ENCODE measurements at places on chromosomes 4 and X.
A peak's percentile ranks its signal among the peaks of the same experiment; 100 is the strongest.

DNA sequence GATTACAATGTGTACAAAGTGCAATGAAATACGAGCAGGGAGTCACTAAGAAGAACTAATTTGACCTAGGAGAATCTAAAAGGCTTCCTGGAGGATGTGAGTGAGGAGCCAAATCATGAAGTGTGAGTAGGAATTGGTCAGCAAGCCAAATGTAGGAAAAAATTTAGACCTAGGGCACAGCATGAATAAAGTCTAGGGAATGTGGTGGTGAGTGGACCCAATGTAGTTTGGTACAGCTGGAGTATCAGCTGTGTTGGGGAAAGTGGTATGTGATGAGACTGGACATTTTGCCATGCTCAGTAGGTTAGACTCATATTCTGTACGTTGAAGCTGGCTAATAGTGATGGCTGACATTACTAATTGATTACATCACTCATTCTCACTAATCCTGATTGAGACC is 191.0 kb downstream of the AFF2 start:
- ATAC-seq: no peak

- ATAC-seq: peak; percentile 80
Measured at GRCh38 chrX:68754406-68754805, 74.4 kb upstream of the EFNB1 start.

DNA sequence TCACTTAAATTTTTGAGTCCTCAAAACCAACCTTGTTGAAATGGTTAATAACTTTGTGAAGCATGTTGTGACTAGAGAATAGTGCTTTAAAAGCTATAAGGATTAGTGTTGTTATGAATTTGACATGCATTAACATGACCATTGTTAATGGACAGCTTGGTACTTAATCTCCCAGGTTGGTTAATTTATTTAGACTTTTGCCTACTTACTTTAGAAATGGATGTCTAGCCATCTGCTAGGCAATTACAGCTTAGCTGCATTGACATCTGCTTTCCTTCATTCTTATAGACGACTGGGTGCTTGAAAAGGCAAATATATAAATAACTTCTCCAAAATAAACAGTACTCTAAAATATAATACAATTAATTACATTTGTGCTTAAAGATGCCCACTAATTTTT is 368.0 kb downstream of the CCSER1 start:
- no peak for ATAC-seq

DNA sequence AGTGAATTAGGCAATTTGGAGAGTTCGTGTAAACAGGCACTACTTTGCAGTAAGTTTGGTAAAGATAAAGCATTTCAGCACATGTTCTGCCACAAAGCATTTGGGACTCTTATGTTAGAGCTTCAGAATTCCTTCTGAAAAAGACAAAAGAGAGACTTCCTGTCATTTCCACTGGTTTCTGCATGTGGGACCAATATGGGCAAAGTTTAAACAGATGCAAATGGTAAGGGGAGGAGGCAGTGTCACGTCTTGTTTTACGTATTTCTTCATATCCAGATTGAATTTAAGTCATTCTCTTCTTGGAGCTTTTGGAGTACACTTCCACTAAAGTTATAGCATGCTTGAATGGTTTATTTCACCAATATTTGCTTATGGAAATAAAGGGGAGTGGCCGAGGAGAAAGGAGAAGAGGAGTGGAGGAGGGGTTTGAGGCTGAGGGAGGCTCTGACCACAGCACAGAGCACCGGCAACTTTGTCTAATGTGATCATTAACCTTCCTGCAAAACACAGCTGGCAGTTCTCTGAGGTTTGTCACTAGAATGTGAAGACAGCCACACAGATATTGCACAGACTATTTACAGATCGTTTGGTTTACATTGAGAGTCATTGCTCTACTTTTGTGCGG is at the start of gene APELA:
Gene APELA, plus strand, starts transcription at position 479 of the 625 bp plus-strand sequence. CDS start 154 bp downstream, outside the sequence.
- ATAC-seq: no peak
